ENCODE measurements at places on chromosomes 3 and 15.

- no peak for DNase-seq
Measured at GRCh38 chr15:95288626-95289025, 1041.9 kb upstream of the NR2F2 start.

- DNase-seq, result no peak
Measured at GRCh38 chr3:10434144-10434937, 71.0 kb downstream of the ATP2B2 start.

DNA sequence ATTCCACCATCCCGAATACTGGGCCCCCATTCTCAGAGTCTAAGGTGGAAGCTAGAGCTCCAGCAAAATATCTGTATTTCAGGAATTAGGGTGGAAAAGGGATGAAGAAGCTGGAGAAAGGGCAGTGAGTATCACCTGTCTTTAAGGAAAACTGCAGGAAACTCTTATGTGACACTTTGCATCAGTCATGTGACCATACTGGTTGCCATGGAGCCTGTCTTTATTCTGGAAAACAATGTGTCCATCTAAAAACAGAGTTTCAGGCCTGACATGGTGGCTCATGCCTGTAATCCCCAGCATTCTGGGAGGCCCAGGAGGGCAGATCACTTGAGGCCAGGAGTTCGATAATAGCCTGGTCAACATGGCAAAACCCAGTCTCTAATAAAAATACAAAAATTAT lies 52.9 kb upstream of the FSIP1 start:
- DNase-seq, result no peak

- no peak for DNase-seq
Measured at GRCh38 chr3:47404431-47404876, 23.6 kb downstream of the PTPN23 start.

DNA sequence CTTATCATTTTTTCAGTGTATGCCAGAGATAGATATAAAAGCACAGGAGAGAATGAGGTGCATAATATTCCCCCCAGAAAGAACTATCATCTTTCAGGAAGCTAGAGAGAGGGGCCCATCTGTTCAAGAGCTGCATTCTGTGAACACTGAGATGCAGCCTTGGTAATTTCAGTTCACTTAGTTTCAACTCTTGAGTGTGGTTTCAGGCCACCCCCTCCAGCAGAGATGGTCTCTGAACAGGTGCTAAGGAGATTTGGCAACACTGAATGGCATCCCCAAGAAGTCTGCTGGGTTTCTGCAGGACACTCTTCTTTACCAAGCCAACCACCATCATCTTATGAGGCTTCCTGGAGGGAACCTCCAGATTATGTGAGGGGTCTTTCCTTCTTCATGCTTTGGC lies 30.4 kb upstream of the LIMD1 start:
- DNase-seq, result no peak

GRCh38 chr15:88400084-88400483 lies 67.1 kb downstream of the MRPL46 start:
- no peak for DNase-seq

All from stimulated activated CD4-positive, alpha-beta T cell treated with anti-CD3 and anti-CD28 coated beads, TNF-alpha, amount 100 ng/mL, for 24 hours (primary cell).